ENCODE measurements at places on chromosomes 2 and 18.

- no peak for DNase-seq
These were observed 307.8 kb upstream of the CELF4 start for GRCh38 chr18:37873416-37873815.

DNA sequence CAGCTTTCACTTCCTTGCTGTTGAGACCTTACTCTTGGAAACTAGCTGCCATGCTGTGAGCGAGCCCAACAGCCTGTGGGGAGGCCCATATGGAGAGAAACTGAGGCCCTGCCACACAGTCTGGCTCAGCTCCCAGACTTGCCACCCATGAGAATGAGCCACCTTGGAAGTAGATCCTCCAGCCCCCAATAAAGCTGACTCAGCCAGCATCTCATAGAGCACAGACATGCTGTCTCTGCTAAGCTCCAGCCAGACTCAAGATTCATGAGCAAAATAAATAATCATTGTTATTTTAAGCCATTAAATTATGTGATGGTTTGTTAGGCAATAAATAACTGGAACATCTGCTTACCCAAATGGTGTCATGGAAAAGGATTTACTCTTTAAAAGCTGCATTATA is 53.6 kb upstream of the DDX18 start:
- DNase-seq, result no peak

GRCh38 chr18:66562279-66562678 is 41.6 kb downstream of the CDH19 start:
- DNase-seq, result no peak

DNA sequence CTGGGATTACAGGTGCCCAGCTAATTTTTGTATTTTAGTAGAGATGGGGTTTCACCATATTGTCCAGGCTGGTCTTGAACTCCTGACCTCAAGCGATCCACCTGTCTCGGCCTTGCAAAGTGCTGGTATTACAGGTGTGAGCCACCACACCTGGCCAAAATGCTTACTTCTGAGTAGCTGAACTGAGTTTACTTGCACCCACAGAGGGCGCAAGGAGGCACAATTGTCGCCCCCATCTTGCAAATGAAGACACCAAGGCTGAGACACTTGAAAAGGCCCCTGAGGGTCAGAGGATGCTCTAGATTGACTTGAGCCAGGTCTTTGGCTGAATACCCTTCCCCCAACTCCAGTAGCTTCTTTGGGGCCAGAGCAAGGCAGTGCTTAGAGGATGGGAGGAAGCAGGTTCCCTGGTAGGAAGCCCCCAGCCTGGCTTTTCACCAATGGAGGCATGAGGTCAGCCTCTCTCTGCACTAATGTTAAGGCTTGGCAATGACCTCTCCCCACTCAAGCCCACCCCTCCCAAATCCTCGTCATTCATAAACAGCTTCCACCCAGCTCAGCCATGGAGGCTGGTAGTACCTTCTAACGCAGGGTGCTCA is 14.5 kb upstream of the KIF1A start:
- no peak for DNase-seq

- no peak for DNase-seq
These were observed 30.9 kb upstream of the RPL31 start for GRCh38 chr2:100971221-100971620.

- DNase-seq, result no peak
These were observed 186.9 kb downstream of the ASB1 start for GRCh38 chr2:238613610-238614009.

GRCh38 chr2:201298462-201299052 is 38.2 kb downstream of the CASP8 start:
- no peak for DNase-seq
